AML-193 (cell line): ENCODE measurements at places on chromosomes 1 and 21.

- no peak for DNase-seq
These were observed 134.0 kb downstream of the CLEC20A start for GRCh38 chr1:178362747-178363146.

DNA sequence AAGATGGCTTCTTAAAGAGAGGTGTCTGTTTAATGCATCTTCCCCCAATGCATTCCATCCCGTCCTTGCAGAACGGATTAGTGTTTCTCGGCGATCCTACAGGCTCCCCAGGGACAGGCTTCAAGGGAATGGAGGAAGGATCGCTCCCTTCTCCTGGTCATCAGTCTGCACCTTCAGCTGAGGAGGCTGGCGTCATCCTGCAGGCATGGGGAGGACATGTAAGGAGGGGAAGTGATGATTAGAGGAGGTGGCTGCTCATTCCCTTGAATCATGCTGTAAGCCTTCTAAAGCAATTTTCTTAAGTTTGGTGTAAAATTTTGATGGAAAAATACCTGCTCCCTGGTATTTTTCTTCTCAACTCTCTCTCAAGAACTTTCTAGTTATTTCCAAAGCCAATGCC lies 603.6 kb downstream of the NPHP4 start:
- no peak for DNase-seq

GRCh38 chr1:86645851-86646250 lies 58.5 kb upstream of the SH3GLB1 start:
- no peak for DNase-seq

DNA sequence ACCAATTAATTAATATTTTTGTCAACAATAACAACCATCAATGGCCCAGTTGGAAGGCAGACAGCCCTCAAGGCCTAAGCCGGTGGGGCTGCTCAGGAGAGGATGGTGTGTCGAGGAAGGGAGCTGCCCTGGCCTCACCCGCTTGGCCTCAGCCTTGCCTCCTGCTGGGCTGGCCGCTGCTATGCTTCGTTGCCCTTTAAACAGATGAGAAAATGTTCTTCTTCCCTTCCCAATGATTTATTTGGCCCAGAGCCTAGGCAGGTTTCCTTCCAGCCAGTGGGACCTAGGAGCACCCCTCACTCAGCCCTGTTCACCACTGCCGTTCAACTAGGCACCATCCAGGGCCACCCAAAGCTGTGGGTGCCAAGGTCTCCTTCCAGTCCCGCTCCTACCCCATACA lies 3.1 kb upstream of the ADGRB2 start:
- no peak for DNase-seq

DNA sequence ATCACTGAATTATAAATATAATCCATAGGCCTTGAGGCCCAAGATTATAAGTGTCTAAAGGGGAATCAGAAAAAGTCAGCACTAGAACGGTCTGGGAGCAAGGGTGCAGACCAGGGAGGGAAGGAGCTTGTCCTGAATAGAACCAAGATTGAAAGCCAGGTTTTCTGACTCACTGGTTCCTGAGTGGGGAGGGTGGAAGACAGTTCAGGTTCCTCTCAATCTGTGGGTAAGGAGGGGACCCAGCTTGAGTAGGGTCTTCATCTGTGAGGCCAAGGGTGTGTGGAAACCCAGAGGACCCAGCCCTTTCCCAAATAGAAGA lies 842 bp downstream of the LENEP start:
- no peak for DNase-seq

- no peak for DNase-seq
These were observed 57.6 kb upstream of the JUN start for GRCh38 chr1:58841455-58841854.

DNA sequence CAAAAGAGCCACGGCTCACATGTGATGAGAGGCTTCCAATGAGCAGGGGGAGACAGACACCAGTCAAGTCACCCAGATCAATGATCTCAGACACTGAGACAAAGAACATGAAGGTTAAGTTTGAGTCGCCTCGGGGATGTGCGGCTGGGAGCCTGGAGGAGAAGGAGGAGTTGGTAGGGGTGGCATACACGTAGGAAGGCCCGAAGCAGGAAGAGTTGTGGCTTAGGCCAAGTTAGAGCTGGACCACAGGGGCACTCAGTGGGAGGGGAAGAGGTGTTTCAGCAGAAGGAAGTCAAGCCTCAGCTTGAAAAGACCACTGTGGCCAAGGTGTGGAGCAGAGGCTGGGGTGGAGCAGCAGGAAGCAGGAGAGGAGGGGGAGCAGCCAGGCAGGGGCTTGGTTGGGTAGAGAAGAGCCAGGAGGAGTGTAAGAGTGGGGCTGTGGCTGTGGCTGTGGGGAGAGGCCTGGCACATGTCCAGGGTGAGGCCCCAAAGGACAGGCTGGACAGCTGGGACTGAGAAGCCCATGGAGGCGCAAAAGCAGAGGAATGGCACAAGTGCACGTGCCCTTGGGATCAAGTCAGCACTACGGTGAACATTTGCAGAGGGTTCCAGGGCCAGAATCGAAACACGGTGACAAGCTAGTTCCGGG lies 27.6 kb downstream of the CTNNBIP1 start:
- no peak for DNase-seq
